Type B pancreatic cell (in vitro differentiated cells): ENCODE measurements at places on chromosomes 12 and 14.

GRCh38 chr14:103483600-103483999 is 39.0 kb downstream of the CKB start:
- no peak overlapping the region for H3K4me3 ChIP-seq
- H3K27me3 ChIP-seq = no peaks in the 10 kb centered on the region
- no peak for DNase-seq
- no peak overlapping the region for H3K27ac ChIP-seq
- peaks cover 33% of the 10 kb centered on the region for H3K36me3 ChIP-seq

- peaks cover 53% of the 10 kb centered on the region for H3K4me1 ChIP-seq
- H3K27me3 ChIP-seq = peaks cover 24% of the 10 kb centered on the region
- H3K36me3 ChIP-seq = no peaks in the 10 kb centered on the region
- H3K27ac ChIP-seq = no peak overlapping the region
- no peak for DNase-seq
- peak overlapping the region; percentile 15 for H3K4me3 ChIP-seq
Observed at GRCh38 chr14:100696590-100696989, 30.1 kb upstream of the DLK1 start.

GRCh38 chr12:90250766-90251165 is 542.1 kb upstream of the ATP2B1 start:
- H3K36me3 ChIP-seq = no peaks in the 10 kb centered on the region
- peaks cover 6% of the 10 kb centered on the region for H3K4me1 ChIP-seq
- no peak overlapping the region for H3K4me3 ChIP-seq
- no peaks in the 10 kb centered on the region for H3K27me3 ChIP-seq

DNA sequence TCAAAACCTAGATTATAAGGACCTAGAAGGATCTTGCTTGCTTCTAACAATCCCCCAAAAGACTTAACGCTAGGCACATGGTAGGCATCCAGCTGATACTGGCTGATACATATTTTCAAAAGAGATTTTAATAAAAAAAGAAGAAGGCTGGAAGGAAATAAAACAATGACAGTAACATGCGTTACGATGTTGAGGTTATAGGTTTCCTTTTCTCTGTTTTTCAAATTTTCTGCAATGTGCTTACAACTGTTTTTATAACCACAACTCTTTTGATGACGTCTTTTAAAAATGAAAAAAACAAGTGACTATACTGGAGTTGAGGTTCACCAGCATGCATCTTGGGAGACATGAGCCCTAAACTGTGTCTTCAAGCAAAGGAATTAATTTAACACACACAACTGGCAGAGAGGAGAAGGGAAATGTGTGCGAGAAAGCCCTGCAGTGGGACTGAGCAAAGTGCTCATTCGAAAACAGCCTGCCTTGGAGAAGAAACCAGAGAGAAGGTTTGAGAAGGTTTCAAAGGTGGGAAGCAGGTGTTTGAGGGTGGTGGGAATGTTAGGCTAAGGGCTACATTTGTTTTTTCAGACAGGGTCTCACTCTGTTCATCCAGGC is 80.4 kb downstream of the DUSP16 start:
- H3K27me3 ChIP-seq = no peaks in the 10 kb centered on the region
- no peaks in the 10 kb centered on the region for H3K4me1 ChIP-seq
- no peak overlapping the region for H3K4me3 ChIP-seq
